ENCODE measurements at places on chromosomes 5 and 9.

DNA sequence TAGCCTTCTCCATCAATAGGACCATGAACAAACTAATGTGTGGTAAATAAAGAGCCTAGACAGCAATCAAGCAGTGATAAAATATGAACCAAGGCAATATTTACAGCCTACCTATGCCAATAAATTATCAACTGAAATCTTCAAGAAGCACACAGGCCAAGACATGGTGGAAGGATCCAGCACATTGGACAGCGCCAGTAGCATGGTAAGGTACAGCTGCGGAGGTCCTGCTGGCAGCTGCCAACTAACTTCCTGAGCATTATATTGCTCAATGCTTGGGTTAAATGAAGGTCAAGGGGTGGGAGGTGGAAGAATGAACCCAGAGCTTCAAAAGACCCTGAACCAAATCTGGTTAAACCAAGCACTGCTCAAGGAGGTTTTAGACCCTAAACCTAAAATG, 16.5 kb upstream of the SPDL1 start:
- no peak for DNase-seq

GRCh38 chr9:124443625-124444024, 6.6 kb upstream of the ADGRD2 start:
- DNase-seq = no peak

DNA sequence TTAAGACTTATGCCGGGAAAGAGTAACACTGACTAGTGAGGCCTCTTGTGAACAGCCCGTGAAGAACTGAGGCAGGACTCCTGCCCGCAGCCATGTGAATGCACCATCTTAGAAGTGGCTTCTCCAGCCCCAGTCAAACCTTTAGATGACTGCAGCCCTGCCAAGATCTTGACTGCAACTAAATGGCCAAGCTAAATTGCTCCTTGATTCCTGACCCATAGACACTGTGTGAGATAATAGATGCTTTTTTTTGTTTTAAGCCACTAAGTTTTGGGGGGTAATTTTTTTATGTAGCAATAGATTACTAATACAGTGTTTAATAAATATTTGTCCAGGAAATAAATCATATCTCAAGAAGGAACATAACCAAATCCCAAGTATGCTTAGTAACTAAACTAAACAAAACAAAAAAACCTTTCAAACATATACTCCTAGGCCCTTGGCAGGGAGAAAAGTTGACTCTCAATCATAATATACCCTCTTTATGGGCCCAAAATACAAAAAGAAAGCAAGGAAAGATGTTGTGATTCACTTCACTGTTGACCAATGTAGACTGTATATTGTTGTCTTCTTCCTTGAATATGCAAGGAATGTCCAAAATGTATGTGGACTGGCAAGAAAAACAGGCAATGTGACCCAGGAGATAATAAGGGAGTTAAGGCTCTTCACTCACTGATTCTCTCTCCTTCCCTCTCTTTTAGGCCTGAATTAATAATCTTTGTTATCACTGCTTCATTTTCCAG, 79.7 kb upstream of the ZNF366 start:
- peak; percentile 51 for DNase-seq

GRCh38 chr9:1332156-1332555, 282.0 kb downstream of the DMRT2 start:
- DNase-seq = no peak

DNA sequence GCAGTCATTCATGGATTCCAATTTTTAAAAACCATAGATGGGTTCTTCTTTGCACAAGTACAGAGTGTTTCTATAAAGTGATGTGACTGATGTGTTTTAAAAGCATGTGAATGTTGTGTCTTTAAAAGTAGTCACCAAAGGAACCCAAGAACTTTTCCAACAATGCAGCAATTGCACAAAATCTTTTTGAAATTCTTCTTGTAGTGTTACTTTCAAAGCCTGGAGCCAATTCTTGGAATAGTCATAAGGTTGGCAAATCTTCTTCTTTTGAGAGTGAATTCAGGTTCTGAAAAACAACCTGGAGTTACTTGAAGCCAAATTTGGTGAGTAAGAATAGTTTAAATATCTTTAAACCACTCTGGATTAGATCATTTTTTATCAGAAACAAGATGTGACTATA, 10.5 kb downstream of the GRAMD2B start:
- peak; percentile 93 for DNase-seq

GRCh38 chr9:129242191-129242941, 64.3 kb upstream of the IER5L start:
- DNase-seq = no peak

- DNase-seq = no peak
Observed at GRCh38 chr9:8899511-8899910, 1099.9 kb upstream of the DMAC1 start.

- DNase-seq = no peak
Observed at GRCh38 chr9:14752271-14752670, 29.7 kb upstream of the CER1 start.

- DNase-seq = peak; percentile 61
Observed at GRCh38 chr5:131538177-131538593, 96.8 kb downstream of the RAPGEF6 start.

GRCh38 chr9:84504360-84504759, 163.8 kb upstream of the SLC28A3 start:
- no peak for DNase-seq

- no peak for DNase-seq
Observed at GRCh38 chr9:97559111-97559514, 57.6 kb downstream of the TMOD1 start.

DNA sequence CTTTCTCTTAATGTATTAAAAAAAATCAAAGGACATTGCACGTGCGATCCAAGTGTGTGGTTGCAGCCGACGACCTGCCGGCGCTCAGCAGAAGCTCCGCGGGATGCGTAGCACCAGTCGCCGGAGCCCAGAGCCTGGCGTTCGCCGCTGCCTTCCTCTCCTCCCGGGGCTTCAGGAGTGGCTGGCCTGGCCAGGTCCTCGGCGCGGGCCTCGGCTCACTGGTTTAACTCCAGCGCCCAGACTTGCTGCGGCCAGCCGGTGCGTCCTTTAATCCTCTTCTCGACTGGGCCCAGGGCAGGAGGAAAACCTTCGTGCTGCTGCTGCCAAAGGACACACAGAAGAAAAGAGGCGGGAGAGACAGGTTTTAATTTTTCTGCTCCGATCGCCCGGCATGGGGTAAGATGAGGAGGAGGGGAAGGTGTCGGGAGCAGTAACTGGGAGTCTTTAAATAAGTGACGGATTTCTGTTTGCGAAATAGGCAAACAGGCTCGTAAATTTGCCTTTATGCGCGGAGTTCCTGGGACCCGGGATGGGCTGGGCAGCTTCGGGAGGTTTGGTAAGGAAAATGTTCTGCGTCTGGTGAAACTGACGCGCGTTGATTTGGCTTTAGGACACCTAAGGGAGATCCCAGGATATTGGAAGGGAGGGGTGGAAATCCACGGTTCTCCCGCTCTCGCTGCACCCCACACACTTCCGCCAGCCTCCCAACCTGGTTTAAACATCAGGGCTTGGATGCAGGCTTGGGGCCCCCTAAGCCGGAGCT, 2.3 kb downstream of the HAND1 start:
- no peak for DNase-seq

- no peak for DNase-seq
Observed at GRCh38 chr9:87181670-87182069, 234.4 kb upstream of the GAS1 start.

GRCh38 chr5:109907731-109908130, 218.0 kb downstream of the MAN2A1 start:
- peak; percentile 72 for DNase-seq

- DNase-seq = peak; percentile 64
Observed at GRCh38 chr9:126456441-126457174, 130.0 kb downstream of the MVB12B start.
